ENCODE measurements at places on chromosomes 1 and 21.

- DNase-seq = no peak
These were observed 12.6 kb downstream of the MEGF6 start for GRCh38 chr1:3598522-3599285.

GRCh38 chr1:48530727-48531351, 58.8 kb upstream of the SPATA6 start:
- no peak for DNase-seq

GRCh38 chr1:58919959-58920321, 136.1 kb upstream of the JUN start:
- DNase-seq = no peak

- DNase-seq = no peak
These were observed 140.7 kb downstream of the SLC45A1 start for GRCh38 chr1:8458607-8459006.

DNA sequence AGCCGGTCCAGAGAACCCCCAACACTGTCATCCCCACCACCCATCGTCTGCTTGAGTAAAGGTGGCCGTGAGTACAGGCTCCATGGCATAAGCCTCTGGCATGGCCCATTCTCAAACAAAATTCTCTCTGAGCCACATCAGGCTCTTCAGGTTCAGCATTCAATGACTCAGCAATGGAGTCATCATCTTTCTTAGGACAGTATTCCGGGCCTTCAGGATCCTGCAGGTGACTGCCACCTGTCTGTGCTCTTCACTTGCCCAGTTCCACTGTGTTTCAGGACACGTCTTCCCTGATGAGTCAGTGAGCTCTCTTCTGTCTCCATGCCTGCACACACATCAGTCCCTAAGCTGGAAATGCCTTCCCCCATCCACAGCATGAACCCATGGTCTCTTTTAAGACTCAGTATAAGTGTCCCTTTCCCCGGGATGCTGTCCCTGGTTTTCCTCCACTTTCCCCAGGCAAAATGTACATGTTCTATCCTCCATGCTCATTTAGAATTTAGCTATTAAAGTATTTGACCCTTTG, 81.1 kb upstream of the FGGY start:
- no peak for DNase-seq

DNA sequence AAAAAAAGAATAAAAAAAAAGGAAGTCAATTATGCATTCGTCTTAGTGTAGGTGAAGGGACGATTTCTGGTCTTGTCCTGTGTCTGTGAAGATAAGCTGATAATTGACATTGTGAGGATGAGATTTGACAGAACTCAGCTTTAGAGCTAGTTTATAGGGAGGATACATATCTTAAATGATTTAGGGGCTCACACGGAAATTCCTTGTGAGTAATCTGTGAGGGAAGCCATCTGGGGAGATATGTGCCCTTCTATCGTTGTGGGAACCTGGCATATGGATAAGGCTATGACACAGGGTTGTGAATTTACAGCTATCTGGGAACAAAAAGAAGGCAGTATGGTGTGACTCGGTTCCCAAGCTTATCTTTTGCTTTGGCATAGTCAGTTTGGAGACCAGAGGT, 71.1 kb downstream of the RABGAP1L start:
- no peak for DNase-seq

- no peak for DNase-seq
These were observed 36.4 kb upstream of the STUM start for GRCh38 chr1:226512076-226512728.

DNA sequence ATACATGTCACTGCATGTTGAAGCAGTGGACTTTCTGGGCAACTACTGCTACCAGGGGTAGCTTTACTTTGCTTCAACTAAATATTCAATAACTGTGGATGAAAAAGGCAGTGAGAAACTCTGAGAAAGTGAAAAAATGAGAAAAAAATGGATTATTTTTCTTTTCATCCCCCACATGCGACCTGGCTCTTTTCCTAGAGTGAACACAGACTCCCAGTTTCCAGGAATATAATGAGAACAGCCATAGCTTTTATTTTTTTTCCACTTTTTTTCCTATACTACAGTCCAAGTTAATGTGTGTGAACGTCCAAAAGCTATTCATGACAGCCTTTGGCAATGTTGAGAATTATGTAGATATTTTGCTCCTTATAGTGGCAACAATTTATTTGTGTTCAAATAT, 230.4 kb downstream of the DNM3 start:
- DNase-seq = no peak

GRCh38 chr1:19416921-19417470, 68.3 kb downstream of the CAPZB start:
- DNase-seq = no peak

DNA sequence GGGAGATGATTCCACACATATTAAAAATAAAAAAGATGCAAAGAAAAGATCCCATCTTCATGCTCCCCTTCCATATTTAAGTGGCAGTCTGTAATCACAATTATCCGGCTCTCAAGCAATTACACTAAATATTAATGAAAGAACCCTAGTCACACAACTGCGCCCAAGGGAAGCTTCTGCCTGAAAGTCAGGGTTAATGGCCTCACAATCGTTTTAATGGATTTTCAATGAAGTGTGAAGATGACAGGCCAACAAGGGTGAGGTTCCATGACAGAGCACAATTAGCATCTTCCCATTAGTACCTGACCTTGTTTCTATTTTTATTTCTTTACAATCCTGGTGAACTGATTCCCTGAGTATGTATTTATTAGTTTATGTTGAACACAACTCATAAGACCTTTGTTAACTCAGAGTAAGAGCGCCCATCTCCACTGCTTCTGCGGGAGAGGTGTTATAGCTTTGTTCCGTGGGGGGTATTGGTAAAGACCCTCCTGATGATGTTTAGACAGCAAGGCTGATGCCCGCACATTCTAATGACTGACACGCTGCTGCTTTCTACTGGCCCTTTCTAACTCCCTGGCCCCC, 80.9 kb downstream of the IER5 start:
- no peak for DNase-seq

DNA sequence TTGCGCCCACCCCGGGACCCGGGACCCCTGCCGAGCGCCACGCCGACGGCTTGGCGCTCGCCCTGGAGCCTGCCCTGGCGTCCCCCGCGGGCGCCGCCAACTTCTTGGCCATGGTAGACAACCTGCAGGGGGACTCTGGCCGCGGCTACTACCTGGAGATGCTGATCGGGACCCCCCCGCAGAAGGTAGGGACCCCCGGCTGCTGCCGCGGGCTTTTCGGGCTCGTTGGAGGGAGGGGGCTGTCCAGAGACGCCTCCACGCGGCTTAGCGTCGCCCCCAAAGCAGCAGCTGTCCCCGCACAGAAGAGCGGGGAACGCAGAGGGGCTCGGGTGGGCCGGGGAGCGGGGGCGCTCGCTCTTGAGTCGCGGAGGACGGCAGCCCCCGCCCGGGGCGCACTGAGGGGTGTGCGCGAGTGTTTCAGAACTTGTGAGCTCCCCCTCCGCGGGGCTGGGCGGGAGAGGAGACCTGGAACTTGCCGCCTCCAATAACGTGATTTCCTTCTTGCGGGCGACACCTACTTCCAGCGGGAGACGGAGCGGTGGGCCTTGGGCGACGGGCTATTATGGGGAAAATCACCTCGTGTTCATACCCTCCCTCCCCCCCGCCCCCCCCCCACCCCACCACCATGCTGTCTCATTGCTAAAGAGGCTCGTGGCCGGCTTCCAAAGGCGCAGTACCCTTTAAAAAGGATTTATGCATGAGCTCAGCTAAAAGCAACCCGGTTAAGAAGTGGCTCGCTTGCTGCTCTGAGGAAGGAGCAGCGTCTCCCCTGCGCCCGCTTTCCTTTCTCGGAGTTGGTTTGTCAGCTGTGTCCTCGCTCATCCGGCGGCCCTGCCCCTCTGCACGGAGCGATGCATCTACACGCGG, 664 bp downstream of the BACE2 start:
- no peak for DNase-seq

- no peak for DNase-seq
These were observed 59.1 kb downstream of the CAMK2N1 start for GRCh38 chr1:20426923-20427322.

GRCh38 chr1:78408810-78409209, 82.0 kb upstream of the PTGFR start:
- DNase-seq = no peak

- no peak for DNase-seq
These were observed 52.7 kb upstream of the ATP5PO start for GRCh38 chr21:33968080-33968994.

- DNase-seq = no peak
These were observed 39.0 kb downstream of the OLFM3 start for GRCh38 chr1:101957771-101958170.

DNA sequence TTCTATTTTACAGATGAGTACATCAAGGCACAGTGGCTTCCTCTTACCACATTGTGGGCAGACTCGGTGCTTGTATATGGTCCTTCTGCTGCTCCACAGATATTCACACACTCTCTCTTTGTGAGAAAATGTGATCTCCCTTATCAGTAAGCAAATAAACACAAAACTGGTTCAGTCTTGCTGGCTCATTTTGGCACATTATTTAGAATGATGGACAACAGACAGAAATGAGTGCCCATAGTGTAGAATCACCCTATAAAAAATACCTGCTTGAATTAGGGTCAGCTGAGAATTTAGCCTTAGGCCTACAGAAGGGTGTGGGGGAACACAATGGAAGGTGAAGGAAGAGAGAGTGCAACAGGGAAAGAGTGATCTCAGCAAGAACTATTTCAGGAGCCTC, 423.1 kb downstream of the HLX start:
- DNase-seq = no peak

DNA sequence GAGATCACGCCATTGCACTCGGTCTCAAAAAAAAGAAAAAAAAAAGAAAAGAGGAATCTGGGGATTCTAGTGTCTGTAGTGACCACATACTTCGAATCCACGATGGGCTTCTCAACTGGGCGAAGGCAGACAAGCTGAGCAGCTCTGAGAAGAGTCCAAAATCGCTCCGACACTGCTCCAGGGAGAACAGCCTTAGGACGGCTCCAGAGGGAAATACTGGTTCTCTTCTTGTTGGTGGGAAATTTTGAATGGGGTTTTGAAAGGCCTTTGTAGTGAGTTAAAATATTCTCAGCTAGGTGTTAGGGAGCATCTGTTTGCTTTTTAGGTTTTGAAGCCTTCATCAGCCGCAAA, 18.3 kb upstream of the HJV start:
- DNase-seq = no peak

GRCh38 chr1:221863635-221864034, 121.7 kb upstream of the DUSP10 start:
- DNase-seq = no peak
